ENCODE measurements at places on chromosomes 2 and 18.

GRCh38 chr2:219521066-219521880 lies 7.0 kb downstream of the ASIC4 start:
- DNase-seq: no peak

- no peak for DNase-seq
These were observed 266.8 kb downstream of the NDUFA10 start for GRCh38 chr2:239758279-239758877.

GRCh38 chr2:48508461-48509124 lies 21.4 kb upstream of the STON1 start:
- DNase-seq: no peak

GRCh38 chr18:2853926-2854664 lies 7.3 kb downstream of the EMILIN2 start:
- no peak for DNase-seq

Measured in GM13976 (cell line).